ENCODE measurements at places on chromosomes 12 and 14.

DNA sequence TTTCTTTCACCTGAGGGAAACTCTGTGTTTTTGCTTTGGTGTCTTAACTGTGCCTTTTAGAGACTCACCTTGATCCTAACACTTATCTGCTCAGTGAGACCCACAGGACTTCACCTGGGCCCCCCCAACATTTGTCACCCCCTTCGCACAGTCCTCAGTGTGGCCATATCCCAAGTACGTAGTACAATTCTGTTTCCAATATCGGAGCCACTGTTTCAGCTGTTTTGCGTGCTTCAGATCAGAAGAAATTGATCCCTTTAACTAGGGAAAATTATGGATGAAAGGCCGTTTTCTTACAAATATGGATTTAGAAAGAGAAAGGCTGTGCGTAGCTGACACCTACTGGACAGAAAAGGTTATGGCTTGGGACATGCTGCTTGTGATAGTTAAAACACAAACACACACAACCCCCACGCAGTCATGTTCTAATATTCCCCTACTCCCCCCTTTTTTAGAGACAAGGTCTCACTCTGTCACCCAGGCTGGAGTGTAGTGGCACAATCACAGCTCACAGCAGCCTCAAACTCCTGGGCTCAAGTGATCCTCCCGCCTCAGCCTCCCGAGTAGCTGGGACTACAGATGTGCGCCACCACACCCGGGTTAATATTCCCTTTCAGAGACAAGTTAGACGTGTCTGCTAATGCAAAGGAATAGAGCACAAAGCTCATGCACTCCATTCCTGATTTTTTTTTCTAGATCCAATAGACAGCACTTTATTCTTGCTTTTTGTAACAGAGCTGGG, 3.6 kb upstream of the SLC7A8 start:
- peak; percentile 60 for DNase-seq

GRCh38 chr12:128823216-128823915, 392 bp downstream of the SLC15A4 start:
- peak; percentile 59 for DNase-seq

DNA sequence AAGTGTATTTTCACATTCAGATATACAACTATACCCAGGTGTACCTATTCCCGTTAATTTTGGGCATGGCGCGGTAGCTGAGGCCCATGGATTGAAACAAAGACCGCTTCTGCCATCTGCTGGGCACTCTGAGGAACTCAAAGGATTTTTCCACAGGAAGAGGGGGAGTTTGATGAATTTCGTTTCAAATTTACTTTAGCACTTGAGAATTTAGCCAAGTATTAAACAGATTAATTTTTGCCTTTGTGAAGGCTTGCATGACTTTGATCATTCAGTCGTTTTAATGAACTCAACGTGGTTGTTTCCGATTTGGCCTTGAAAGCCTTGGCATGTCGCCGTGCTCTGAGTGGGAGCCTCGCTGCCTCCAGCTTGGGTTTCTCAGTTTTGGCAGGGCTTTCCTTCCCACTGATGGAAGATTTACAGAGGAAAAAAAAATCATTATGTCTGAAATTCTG, 153.2 kb upstream of the DDHD1 start:
- DNase-seq, result peak; percentile 54

- no peak for DNase-seq
Observed at GRCh38 chr14:22378181-22378580, 210.8 kb downstream of the DAD1 start.

All from kidney tubule cell (primary cell).